ENCODE measurements at places on chromosomes 5 and 9.
A peak's percentile ranks its signal among the peaks of the same experiment; 100 is the strongest.

DNA sequence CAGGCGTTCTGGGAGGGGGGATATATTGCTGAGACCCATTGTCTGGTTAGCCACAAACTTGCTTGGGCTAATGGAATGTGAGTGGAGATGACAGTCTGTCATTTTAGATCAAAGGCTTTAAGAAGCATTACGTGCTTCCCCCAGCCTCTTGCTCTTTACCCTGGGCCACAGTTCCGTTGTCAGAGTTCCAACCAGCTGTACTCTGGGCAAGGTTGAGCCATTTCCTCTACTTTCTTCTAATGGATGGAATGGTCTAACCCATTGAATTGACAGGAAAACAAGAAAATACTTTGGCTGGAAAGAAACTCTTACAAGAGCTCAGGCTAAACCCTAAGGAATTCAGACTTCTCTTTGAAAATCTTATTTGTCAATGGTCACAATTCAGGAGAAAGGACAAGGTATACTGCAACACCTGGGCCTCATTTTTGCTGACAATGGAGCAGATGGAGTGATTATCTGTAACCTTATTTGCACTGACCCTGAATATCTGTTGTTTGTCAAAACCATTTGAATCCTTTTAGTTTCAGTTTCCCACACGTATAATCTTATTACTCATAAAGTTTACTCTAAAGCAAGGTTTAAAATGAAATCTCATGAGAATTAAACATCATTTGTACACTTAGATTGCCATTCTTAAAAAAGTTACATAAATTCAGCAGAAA, 231.4 kb downstream of the PDE4D start:
- no peaks in the 10 kb centered on the region for H3K27me3 ChIP-seq
- no peaks in the 10 kb centered on the region for H3K36me3 ChIP-seq
- peak; percentile 75 for DNase-seq
- H3K4me3 ChIP-seq, result no peak overlapping the region

DNA sequence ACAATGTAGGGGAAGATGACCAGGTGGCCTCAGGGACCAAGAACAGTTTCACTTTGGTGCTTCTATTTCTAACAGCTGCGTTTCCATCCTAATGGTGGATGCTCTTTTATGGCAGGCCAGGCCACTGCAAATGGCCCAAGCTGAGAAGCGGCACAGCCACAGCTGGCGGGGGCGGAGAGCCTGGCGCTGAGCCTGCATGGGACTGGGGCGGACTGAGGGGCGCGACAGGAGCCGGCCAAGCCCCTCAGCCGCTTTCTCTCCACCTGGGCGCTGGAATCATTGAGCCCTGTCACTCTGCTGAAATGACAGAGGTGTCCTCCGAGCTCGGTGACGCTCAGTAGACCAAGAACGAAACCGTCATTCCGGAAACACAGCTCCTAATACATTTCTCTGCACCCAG, 317.3 kb upstream of the PDE4D start:
- no peaks in the 10 kb centered on the region for H3K36me3 ChIP-seq
- H3K4me3 ChIP-seq, result no peak overlapping the region
- DNase-seq, result no peak
- no peaks in the 10 kb centered on the region for H3K27me3 ChIP-seq
- no peak overlapping the region for H3K27ac ChIP-seq

- H3K27me3 ChIP-seq, result no peaks in the 10 kb centered on the region
- H3K27ac ChIP-seq, result no peak overlapping the region
- H3K4me1 ChIP-seq, result no peaks in the 10 kb centered on the region
- no peaks in the 10 kb centered on the region for H3K36me3 ChIP-seq
Measured at GRCh38 chr5:97243353-97243752, 60.3 kb upstream of the RIOK2 start.

DNA sequence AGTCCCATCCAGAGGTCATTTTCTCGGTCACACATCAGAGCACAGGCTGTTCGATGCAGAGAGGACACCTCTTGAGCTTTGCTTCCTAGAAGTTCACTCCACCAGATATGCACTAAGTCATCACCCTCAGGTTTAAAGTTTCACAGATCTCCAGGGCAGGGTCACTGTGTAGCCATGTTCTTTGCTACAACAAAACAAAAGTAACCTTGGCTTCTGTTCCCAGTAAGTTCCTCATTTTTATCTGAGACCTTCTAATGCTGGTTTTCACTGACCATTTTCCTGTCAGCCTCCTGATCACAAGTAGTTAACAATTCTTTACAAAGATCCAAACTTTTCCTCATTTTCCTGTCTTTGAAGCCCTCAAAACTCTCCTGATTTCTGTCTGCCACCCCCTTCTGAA, 97.5 kb upstream of the CTSV start:
- DNase-seq, result no peak
- H3K36me3 ChIP-seq, result no peaks in the 10 kb centered on the region
- H3K4me3 ChIP-seq, result no peak overlapping the region
- no peaks in the 10 kb centered on the region for H3K4me1 ChIP-seq

DNA sequence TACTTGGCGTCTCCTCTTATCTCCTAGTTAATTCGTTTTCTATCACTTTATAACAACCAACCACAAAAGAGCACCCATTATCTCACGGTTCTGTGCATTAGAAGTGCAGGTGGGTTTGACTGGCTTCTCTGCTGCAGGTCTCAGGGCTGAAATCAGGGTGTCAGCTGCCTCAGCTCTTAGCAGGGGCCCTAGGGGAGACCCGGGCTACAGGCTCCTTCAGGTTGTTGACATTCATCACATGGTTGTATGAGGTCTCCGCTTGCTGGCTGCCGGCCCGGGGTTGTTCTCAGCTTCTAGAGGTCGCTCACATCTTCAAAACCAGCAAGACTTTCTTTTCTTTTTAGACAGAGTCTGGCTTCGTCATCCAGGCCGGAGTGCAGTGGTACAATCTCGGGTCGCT, 2.9 kb upstream of the ZMYND19 start:
- H3K4me1 ChIP-seq, result peaks cover 4% of the 10 kb centered on the region
- H3K27ac ChIP-seq, result no peak overlapping the region
- no peaks in the 10 kb centered on the region for H3K27me3 ChIP-seq
- peaks cover 5% of the 10 kb centered on the region for H3K36me3 ChIP-seq

GRCh38 chr5:32458880-32459495, 14.4 kb upstream of the ZFR start:
- DNase-seq, result no peak
- H3K4me1 ChIP-seq, result no peaks in the 10 kb centered on the region
- no peaks in the 10 kb centered on the region for H3K36me3 ChIP-seq
- no peak overlapping the region for H3K4me3 ChIP-seq
- no peak overlapping the region for H3K27ac ChIP-seq
- H3K27me3 ChIP-seq, result peaks cover 9% of the 10 kb centered on the region

DNA sequence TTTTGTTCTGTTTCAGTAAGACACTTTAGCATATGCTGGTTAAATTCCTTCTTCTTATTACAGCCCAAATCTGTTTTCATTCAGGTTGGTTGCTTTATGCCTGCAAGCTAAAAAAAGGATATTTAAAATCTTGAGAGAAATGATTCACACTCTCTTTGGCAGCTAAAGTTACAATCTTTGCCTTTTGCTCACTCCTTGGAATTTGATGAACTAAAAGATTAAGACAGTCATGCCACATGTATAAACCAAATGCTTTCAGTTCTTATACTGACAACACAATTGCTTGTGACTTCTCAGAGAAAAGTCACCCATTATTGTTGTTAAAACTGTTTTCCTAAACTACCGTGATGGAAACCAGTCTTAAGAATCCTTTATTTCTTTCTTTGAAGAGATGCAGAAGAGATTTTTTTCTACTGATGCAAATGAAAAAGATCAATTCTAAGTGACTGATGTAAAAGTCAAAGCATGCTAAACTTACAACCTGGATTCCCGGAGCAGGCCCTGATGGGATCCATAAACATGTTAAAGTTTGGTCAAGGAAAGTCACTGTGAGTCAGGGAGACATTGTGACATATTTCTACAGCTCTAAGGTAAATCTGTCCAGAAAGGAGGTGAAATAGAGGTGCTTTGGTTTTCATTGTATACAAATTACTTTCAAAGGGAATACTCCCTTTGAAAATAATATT, 144.2 kb upstream of the CDH10 start:
- DNase-seq, result peak; percentile 95
- H3K27me3 ChIP-seq, result no peaks in the 10 kb centered on the region
- no peak overlapping the region for H3K4me3 ChIP-seq
- no peaks in the 10 kb centered on the region for H3K4me1 ChIP-seq

DNA sequence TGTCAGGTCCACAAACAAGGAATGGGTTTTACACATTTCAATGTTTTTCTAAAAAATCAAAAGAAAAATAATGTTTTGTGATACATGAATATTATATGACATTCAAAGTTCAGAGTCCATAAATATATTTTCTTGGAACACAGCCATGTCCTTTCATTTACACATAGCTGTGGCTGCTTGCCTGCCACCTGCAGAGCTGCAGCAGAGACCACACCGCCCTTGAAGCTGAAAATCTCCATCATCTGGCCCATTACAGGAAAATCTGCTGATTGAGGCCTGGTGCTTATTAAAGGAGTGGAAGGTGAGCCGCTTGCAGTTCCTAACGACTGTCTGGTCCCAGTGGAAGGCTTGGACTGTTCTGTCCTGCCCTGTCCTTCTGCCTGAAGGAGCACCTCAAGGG, 232.6 kb upstream of the ADAMTS16 start:
- no peak for DNase-seq
- no peak overlapping the region for H3K27ac ChIP-seq
- H3K4me1 ChIP-seq, result no peaks in the 10 kb centered on the region

GRCh38 chr5:59361454-59361853, 532.1 kb downstream of the PDE4D start:
- H3K4me3 ChIP-seq, result no peak overlapping the region
- H3K36me3 ChIP-seq, result no peaks in the 10 kb centered on the region
- no peaks in the 10 kb centered on the region for H3K27me3 ChIP-seq
- DNase-seq, result no peak
- no peak overlapping the region for H3K27ac ChIP-seq

DNA sequence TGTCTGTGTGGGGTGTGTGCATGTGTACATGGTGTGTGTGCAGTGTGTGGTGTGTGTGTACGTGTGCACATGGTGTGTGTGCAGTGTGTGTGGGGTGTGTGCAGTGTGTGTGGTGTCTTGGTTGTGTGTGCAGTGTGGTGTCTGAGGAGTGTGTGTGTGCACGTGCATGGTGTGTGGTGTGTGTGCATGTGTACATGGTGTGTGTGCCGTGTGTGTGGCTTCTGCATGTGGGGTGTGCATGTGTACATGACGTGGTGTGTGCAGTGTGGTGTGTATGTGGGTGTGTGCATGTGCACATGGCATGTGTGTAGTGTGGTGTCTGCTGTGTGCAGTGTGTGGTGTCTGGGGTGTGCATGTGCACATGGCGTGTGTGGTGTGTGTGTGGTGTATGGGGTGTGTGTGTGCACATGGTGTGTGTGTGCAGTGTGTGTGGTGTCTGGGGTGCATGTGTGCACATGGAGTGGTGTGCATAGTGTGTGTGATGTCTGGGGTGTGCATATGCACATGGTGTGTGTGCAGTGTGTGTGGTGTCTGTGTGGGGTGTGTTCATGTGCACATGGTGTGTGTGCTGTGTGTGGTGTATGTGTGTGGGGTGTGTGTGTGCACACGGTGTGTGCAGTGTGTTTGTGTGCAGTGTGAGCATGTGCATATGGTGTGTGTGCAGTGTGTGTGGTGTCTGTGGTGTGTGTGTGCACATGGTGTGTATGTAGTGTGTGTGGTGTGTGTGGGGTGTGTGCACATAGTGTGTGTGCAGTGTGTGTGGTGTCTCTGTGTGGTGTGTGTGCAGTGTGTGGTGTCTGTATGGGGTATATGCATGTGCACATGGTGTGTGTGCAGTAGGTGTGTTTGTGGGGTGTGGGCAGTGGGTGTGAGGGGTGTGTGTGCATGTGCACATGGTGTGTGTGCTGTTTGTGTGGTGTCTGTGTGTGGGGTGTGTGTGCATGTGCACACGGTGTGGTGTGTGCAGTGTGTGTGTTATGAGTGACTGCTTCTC, 40.6 kb upstream of the ZNG1F start:
- no peak overlapping the region for H3K4me3 ChIP-seq
- no peaks in the 10 kb centered on the region for H3K27me3 ChIP-seq
- no peaks in the 10 kb centered on the region for H3K36me3 ChIP-seq
- peak; percentile 28 for DNase-seq
- no peaks in the 10 kb centered on the region for H3K4me1 ChIP-seq

DNA sequence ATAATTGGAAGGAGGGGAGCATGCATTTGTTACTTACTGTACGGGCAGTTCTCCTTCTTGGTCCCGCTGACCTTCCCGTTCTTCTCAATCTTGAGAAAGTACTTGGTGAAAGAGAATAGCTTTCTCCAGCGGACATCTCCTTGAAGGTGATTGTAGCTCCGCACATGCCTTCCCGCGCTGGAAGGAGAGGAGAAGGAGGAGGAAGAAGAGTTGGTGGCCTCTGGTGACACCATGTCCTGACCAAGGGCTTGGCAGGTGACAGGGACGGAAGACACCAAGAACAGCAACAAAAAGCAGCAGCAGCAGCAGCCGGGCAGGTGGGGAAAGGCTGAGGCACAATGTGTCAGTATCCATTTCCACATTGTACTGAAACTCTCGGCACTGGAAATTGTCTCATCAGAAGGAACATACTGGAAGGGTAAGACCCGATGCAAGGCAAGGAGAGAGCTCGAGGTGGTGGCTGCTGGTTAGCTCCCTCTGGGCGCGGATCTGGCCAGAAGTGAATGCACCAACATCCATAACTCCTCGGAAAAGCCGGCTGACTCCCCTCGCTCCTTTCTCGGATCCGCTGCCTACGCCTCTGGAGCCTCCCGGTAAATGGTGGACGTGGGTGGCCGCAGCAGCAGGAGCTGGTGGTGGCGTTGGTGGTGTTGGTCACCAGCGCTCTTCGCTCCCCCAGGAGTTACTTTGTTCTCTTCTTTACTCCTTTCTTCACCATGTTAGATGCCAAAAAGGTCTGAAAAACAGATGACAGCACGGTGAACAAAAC, 715 bp downstream of the FGF10 start:
- no peaks in the 10 kb centered on the region for H3K27me3 ChIP-seq
- no peaks in the 10 kb centered on the region for H3K4me1 ChIP-seq
- H3K4me3 ChIP-seq, result peak overlapping the region; percentile 73
- no peak overlapping the region for H3K27ac ChIP-seq
- DNase-seq, result no peak

DNA sequence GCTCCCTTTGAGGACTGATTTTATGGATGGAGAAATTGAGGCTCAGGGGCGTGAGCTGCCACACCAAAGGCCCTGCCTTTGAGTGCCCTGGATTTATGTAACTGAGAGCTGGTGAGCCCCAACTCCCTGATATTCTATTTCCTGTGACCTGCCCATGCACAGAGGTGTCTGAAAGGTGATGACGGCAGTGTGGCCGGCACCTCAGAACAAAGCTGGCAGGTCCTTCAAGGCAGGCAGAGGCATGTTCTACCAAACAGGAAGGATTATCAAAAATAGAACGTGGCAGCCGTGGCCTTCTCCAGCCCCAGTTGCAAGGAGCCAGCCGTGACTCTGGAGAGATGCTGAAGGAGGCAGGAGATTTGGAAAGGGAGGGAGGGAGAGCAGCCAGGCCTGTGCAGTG, 36.2 kb downstream of the INSYN2B start:
- no peak overlapping the region for H3K4me3 ChIP-seq
- H3K27me3 ChIP-seq, result no peaks in the 10 kb centered on the region
- H3K27ac ChIP-seq, result no peak overlapping the region
- H3K4me1 ChIP-seq, result peaks cover 8% of the 10 kb centered on the region
- DNase-seq, result no peak
- H3K36me3 ChIP-seq, result no peaks in the 10 kb centered on the region

- peaks cover 2% of the 10 kb centered on the region for H3K27me3 ChIP-seq
- DNase-seq, result peak; percentile 36
- no peaks in the 10 kb centered on the region for H3K4me1 ChIP-seq
- no peak overlapping the region for H3K4me3 ChIP-seq
Measured at GRCh38 chr9:136629879-136630661, 32.6 kb upstream of the EGFL7 start.

GRCh38 chr9:114030364-114030763, 47.7 kb downstream of the AMBP start:
- H3K27me3 ChIP-seq, result no peaks in the 10 kb centered on the region
- no peak overlapping the region for H3K4me3 ChIP-seq
- no peaks in the 10 kb centered on the region for H3K4me1 ChIP-seq
- H3K36me3 ChIP-seq, result peaks cover 11% of the 10 kb centered on the region

Measured in fibroblast of lung (primary cell).